ENCODE measurements at places on chromosomes 7 and 10. TPM values are rescaled to one million over a fixed set of nuclear protein-coding genes. Genes with fewer than 3 reads are reported as not detected.

Gene ANLN
- 1.8 TPM for total RNA-seq

Gene SPDYE5
- not detected for total RNA-seq

Gene PRSS2
- total RNA-seq = not detected

Gene SFTPA1
- not detected for total RNA-seq

Gene PTN
- total RNA-seq = 18.3 TPM

Gene TRIM50
- 0.56 TPM for total RNA-seq

Gene PPP1R3C
- total RNA-seq = 173 TPM

Gene CAV2
- 244 TPM for total RNA-seq

Gene SAMD9L
- 9.1 TPM for total RNA-seq

Gene CALHM1
- not detected for total RNA-seq

Gene CYTH3
- 30.2 TPM for total RNA-seq

Gene EPO
- total RNA-seq = not detected

Gene SEMA3C
- total RNA-seq = 37.4 TPM

Gene TFR2
- total RNA-seq = 0.29 TPM

Gene GSTO2
- 0.92 TPM for total RNA-seq

Gene PARD3
- 29.7 TPM for total RNA-seq

Gene GDF10
- 1.4 TPM for total RNA-seq

Gene GRM3
- not detected for total RNA-seq

Gene MYPN
- total RNA-seq = 110 TPM

Gene ACSM6
- total RNA-seq = not detected

Gene TFPI2
- 1.1 TPM for total RNA-seq

Gene KAZALD1
- 7.1 TPM for total RNA-seq

Gene UPK3B
- total RNA-seq = 3.7 TPM

Gene RAB11FIP2
- total RNA-seq = 15.1 TPM

Gene ZC3HAV1L
- total RNA-seq = 7.3 TPM

Gene APBB1IP
- total RNA-seq = 18.4 TPM

Gene SRPK2
- total RNA-seq = 28.9 TPM

Gene HPSE2
- total RNA-seq = 0.18 TPM

Gene DDC
- not detected for total RNA-seq

Gene MKX
- 0.50 TPM for total RNA-seq

Gene ZNF853
- 12.6 TPM for total RNA-seq

Gene NPC1L1
- 0.09 TPM for total RNA-seq

Gene NUTM2B
- 0.73 TPM for total RNA-seq

Gene GDF2
- not detected for total RNA-seq

Gene NPFFR1
- 0.12 TPM for total RNA-seq

Gene BRAT1
- 17.6 TPM for total RNA-seq

Gene DNAJC9
- 11.5 TPM for total RNA-seq
